ENCODE measurements at places on chromosomes 2 and 18.
A peak's percentile ranks its signal among the peaks of the same experiment; 100 is the strongest.

GRCh38 chr2:120737340-120738101, 1.9 kb downstream of the GLI2 start:
- no peak for DNase-seq

DNA sequence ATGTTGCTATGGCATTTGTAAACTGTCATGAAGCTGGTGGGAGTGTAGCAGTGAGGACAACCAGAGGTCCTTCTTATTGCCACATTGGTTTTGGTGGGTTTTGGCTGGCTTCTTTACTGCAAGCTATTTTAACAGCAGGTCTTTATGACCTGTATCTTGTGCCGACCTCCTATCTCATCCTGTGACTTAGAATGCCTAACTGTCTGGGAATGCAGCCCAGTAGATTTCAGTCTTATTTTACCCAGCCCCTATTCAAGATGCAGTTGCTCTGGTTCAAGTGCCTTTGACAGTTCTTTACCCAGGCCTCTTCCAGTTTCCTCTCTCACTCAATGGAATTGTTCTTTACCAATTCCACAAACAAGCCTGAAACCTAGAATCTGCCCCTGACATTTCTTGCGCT, 145.1 kb downstream of the KCNE4 start:
- DNase-seq, result no peak

- peak; percentile 6 for DNase-seq
Measured at GRCh38 chr2:225400060-225400511, 576 bp downstream of the NYAP2 start.

GRCh38 chr2:40758401-40759155, 306.7 kb upstream of the SLC8A1 start:
- peak; percentile 9 for DNase-seq

DNA sequence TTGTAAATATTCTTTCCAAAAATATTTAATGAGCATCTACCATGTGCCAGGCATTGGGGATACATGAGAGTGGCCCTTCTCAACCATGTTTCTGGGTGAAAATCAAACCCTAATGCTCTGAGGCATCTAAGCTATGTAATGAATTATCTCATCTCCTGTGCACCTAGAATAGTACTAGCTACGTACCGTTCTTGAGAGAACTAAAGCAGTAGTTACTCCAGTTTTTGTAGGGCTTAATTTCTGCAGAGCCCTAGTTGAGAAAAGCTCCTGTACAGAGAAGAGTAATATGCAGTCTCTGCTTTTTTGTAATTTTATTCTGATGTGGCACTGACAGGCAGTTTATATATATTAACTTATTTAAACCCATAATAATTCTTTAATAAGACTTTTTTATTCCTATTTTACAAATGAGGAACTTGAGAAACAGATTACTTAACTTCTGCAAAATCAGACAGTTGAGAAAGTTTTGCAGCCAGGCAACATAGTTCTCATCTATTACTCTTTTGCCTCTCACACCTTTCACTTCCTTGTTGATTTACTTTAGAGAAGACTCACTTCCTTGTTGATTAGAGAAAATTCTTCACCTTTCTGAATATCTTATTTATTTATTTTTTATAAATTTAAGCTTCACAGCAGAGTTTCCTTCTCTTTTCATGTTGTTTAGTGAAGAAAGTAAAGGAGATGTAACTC, 3.1 kb downstream of the SPOPL start:
- DNase-seq, result peak; percentile 79

DNA sequence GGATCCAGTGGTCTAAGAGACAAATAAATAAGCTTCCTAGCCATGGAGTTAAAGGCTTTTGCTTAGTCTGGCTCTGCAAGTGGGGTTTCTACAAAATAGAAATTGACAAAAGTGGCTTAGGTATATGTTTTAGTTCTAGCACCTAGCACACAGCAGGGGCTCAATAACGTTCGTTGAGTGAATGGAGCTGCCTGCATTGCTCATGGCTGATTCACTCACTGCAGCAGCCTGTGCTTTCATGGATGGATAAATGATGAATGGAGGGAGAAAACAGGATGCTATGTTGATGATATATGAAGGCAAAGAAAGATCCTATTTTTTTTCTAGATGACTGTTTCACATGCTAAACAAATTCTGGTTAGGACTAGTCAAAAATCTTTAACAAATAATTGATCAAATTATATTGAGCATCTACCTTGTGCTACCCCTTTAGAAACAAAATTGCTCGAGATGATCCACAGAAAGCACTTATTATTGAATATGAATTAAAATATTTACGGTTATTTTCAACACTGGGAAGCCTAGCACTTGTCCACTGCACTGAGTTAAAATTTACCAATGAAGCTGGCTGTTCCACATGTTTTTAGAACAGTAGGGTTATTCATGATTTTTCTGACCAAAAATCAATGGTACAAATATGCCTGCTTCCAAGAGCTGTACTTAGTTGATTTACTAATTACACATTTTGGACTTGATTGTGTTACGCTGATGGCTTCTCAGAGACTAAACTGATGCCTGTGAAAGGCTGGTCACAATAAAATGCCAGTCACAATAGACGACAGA, 39.6 kb downstream of the HDHD2 start:
- no peak for DNase-seq

GRCh38 chr18:68796936-68797690, 767 bp upstream of the CCDC102B start:
- DNase-seq, result no peak

GRCh38 chr2:65957886-65958285, 477.0 kb upstream of the MEIS1 start:
- DNase-seq, result no peak

DNA sequence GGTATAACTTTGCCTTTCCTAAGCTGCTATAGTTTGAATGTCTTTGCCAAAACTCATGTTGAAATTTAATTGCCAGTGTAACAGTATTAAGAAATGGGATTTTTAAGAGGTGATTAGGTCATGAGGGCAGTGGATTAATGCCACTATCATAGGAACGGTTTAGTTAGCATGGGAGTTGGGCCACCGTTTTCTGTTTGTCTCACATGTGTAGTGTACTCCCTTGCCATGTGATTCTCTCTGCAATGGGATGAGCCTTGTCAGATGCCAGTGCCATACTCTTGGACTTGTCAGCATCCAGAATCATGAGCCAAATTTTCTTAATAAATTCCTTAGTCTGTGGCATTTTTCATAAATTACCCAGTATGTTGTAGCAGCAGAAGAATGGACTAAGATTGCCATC, 388.9 kb upstream of the RGPD4 start:
- DNase-seq, result no peak

DNA sequence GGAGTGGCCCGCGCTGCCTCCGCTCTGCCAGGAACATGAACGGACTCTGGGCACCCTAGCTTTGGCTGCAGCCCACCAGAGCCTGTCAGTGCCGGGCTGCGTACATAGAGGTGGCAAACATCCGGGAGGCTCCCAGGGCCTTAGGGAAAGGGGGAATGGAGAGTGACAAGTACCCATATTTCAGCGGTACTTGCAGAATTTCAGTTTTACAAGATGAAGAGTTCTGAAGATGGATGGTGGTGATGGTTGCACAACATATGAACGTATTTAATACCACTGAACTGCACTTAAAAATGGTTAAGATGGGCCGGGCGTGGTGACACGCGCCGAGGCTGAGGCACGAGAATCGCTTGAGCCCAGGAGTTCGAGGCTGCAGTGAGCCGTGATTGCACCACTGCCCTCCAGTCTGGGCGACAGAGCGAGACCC, 873 bp downstream of the MTHFD2 start:
- no peak for DNase-seq

DNA sequence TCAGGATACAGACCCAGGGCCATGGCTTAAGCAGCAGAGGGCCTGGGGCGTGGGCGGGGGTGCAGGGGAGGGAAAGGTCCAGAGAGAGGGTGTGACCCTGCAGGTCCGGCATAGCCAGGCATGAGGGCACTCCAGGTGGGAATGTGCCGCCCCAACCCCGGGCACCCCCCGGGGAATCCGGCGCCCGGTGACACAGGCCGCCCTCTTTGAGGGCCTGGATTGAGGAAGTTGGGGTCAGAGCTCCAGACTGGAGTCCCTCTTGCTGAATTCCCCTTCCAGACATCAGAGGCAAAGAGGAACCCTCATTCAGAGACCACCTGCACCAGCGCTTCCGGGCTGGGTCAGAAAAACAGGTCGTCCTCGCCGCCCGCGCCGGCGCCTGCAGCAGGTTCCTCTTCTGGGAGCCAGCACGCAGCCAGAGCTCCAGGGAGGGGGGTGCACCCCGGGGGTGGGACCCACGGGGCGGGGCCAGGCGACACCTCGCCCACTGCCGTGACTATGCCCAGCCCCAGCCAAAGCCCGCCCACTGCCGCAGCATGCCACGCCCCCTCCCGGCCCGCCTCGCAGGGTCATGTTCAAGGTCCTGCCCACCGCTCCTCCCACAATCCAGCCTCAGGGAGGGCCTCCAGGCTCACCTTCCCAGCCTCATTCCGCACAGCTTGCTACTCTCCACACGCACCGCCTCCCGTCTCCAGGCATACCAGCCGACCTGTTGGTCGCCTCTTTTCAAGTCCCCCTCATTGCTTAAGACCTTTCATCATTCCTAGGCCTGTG, 98.3 kb upstream of the ID2 start:
- DNase-seq, result peak; percentile 95

DNA sequence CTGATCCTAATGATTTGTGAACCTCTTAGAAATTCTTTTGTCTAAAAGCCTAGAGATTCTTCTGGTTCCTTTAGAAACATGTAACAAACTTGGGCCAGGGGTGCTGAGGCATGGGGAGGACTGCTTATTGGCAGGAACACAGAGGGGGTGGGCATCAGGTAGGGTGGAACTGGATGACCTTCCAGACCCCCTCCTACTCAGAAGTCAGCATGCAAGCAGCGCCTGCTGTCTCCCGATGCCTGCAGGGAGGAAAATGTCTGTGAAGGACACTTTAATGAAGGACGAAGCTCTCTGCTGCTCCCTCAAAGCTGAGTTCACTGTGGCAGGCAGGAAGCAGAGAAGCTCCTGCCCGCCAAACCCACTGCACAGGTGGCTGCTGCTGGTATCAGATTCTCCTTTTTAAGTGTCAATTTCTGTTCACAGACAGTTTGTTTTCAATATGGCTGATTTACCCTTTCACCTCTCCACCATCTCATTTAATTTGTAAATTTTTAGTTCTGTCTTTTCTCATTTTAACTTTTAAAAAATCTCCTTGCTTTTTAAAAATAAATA, 19.4 kb downstream of the COA5 start:
- DNase-seq, result no peak

DNA sequence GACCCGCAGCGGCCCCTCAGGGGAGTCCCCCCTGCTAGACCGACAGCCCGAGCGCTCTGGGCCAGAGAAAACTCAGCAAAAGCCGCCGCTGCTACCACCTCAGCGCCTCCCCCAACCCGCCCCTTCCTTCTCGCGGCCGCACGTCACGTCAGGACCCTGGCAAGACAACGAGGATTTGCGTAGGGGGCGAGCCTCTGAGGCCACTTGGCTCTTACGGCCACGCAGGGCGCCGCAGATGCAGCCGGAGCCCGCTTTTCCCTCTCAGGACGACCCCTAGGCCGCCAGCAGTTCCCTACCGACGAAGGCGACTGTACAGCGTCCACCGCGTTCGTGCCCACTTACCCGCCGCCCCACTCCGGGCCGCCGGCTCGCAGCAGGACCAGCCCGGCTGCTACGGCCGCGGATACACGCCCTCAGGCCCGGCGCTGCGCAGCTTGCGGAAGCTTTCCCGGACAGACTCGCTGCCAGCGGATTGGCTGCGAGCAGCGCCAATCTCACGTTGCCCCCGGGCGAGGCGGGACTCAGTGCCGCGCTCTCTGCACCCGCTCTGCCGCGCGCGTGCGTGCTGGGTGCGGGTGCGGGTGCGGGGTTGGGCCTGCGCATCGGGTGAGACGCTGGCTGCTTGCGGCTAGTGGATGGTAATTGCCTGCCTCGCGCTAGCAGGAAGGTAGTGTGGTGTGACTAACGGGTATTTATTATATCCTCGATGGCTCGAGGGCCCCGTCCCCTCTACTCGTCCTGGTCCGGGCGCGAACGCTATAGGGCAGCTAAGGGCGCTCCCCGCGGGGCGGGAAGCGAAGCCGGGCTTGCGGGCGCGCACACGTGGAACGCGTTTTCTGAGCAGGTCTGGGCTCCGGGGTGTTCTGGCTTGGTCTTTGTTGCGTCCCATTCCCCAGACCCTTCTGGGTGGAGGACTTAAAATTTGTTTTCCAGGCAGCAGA, at the start of the genes ORMDL1 and PMS1:
ORMDL1 (minus strand) TSS at position 413 of the 941 bp plus-strand sequence. CDS start 1,744 bp downstream, outside the sequence.
PMS1 (plus strand) TSS at position 524 of the 941 bp plus-strand sequence. CDS start 7,360 bp downstream, outside the sequence.
- peak; percentile 96 for DNase-seq

- DNase-seq, result no peak
Measured at GRCh38 chr2:61091485-61091884, 25.8 kb downstream of the SANBR start.

DNA sequence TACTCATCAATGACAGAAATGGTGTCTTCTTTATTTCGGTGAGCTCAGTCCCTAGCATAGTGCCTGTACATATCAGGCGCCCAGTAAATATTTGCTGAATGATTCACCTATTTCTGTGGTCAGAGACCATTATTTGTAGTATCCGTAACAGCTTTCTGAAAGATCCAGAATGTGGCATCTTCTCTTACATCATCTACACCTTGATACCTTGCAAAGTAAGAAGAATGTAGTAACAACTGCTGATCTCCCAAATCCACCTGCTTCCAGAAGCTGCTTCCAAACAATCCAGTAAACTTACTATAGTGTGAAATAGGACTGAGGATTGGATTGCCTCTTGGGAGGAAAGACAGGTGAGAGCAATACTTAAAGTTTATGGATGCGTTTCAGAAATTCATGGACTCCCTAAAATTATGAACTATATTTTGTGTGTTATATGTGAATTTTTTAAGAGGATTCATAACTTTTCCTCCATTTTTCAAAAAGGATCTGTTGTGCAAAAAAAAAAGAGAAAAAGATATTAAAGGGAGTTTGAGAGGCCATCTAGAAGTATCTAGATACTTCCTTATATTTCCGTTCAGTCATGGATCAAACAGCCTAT, 945 bp upstream of the ASXL2 start:
- no peak for DNase-seq

DNA sequence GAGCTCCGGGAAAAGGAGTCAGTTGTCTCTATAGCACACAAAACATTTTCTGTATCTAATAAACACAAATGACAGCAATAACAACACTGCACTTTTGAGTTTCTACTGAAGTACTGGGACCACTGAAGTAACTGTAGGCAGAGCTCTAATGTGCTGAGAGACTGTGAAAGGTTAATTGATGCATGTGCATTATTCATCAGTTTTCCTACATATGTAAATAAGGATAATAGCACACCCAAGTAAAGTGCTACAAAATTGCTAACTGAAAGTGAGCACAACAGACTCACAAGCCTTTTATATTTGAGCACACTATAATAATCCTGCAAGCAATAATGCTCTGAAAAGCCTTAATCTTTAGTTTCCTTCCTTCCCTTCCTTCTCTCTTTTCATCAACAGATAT, 1051.6 kb downstream of the LRP1B start:
- DNase-seq, result no peak

Data from NAMALWA (cell line).